Osteocyte (in vitro differentiated cells): ENCODE measurements at places on chromosomes 2 and 18. TPM values are rescaled to one million over a fixed set of nuclear protein-coding genes. Genes with fewer than 3 reads are reported as not detected.

The UGT1A10 gene
- not detected in 2 replicates for total RNA-seq

The CIB4 gene
- not detected in 2 replicates for total RNA-seq

The EVX2 gene
- not detected in 2 replicates for total RNA-seq

The GCG gene
- 0.57 TPM in 1 of 2 replicates, not detected in the other for total RNA-seq

The PLEKHM3 gene
- 12.5 TPM in 2 replicates for total RNA-seq

The CYP27A1 gene
- 3.2 and 4.1 TPM in 2 replicates for total RNA-seq

The UGT1A4 gene
- total RNA-seq = not detected in 2 replicates

The DGUOK gene
- total RNA-seq = 63.9 and 64.8 TPM in 2 replicates

The KCNS3 gene
- total RNA-seq = not detected in 2 replicates

The TM4SF20 gene
- not detected in 2 replicates for total RNA-seq

The NDC80 gene
- total RNA-seq = 7.9 and 9.4 TPM in 2 replicates

The TCF23 gene
- not detected in 2 replicates for total RNA-seq

The SLC4A3 gene
- total RNA-seq = 9.2 and 11.6 TPM in 2 replicates

The PLEK gene
- 0.19 TPM in 1 of 2 replicates, not detected in the other for total RNA-seq

The SLC30A3 gene
- total RNA-seq = not detected in 2 replicates

The GPR75 gene
- total RNA-seq = 1.1 and 1.2 TPM in 2 replicates

The PAX3 gene
- total RNA-seq = 2.3 and 2.8 TPM in 2 replicates

The KCNG3 gene
- not detected in 2 replicates for total RNA-seq

The FHL2 gene
- 76.8 and 78.7 TPM in 2 replicates for total RNA-seq

The NAT8 gene
- not detected in 2 replicates for total RNA-seq

The RAB31 gene
- 90.8 and 97.2 TPM in 2 replicates for total RNA-seq

The SIX2 gene
- total RNA-seq = 42.8 and 45.9 TPM in 2 replicates

The GALR1 gene
- total RNA-seq = not detected in 2 replicates

The CRYGD gene
- not detected in 2 replicates for total RNA-seq

The SERPINB12 gene
- total RNA-seq = not detected in 2 replicates

The MC5R gene
- not detected in 2 replicates for total RNA-seq

The COLEC11 gene
- not detected in 2 replicates for total RNA-seq

The MPPE1 gene
- 49.4 and 58.6 TPM in 2 replicates for total RNA-seq

The LBX2 gene
- total RNA-seq = 1.0 and 1.1 TPM in 2 replicates

The ACKR3 gene
- 36.9 and 40.5 TPM in 2 replicates for total RNA-seq

The DNAH6 gene
- total RNA-seq = 0.10 TPM in 1 of 2 replicates, not detected in the other

The KDM3A gene
- total RNA-seq = 38.9 and 44.8 TPM in 2 replicates

The ACTG2 gene
- total RNA-seq = 190 and 191 TPM in 2 replicates

The UNC80 gene
- not detected in 2 replicates for total RNA-seq

The ZNF396 gene
- 1.9 and 2.2 TPM in 2 replicates for total RNA-seq

The PKDCC gene
- total RNA-seq = 37.1 and 42.2 TPM in 2 replicates

The ANKRD30B gene
- not detected in 2 replicates for total RNA-seq

The ARHGEF4 gene
- 2.6 and 3.2 TPM in 2 replicates for total RNA-seq

The AGAP1 gene
- total RNA-seq = 40.5 and 43.8 TPM in 2 replicates

The SLC19A3 gene
- not detected in 2 replicates for total RNA-seq

The EFHD1 gene
- total RNA-seq = 106 and 114 TPM in 2 replicates

The RIT2 gene
- total RNA-seq = not detected in 2 replicates
